Stimulated activated CD8-positive, alpha-beta memory T cell treated with anti-CD3 and anti-CD28 coated beads, Interleukin-7, amount 100 ng/mL, for 4 hours (primary cell): ENCODE measurements at places on chromosomes 13 and 19.

- DNase-seq = no peak
These were observed 6.3 kb upstream of the MRPS31 start for GRCh38 chr13:40777166-40777808.

DNA sequence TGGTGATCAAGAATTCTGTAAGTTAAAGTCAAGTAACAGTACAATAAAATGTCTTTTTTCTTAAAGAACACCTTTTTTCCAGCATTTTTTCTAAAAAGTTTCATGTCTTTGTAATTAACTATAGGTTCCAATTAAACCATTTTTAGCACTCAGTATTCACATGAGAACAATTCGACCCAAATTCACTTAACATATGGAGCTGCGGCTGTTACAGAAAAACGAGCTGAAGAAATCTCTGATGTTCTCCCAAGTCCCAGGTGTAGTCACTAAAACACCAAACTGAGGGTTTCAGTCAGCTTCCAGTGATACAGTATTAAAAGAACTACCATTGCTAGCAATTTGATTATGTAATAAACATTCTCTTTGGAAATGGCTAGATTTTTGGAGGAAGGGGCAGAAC, 117.6 kb downstream of the TNFSF13B start:
- no peak for DNase-seq

DNA sequence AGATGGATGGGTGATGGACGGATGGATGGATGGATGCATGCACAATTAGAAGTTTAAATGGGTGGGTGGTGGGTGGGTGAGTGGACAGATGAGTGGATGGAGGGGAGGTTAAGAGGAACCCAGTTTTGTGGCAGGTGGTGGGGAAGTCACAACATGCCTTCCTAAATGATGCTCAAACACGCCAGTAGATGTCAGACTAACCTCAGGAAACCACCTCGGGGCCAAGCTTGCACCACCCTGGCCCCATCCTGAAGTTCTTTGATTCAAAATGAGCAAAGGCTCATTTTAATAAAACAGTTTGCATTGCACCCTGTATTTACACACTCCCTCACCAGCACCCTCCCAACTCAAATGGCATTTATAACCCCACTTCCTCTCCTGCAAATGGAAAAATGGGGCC, 91.4 kb upstream of the CACNA1A start:
- peak; percentile 7 for DNase-seq

- DNase-seq = no peak
These were observed 9.7 kb upstream of the SPACA4 start for GRCh38 chr19:48596679-48597465.

DNA sequence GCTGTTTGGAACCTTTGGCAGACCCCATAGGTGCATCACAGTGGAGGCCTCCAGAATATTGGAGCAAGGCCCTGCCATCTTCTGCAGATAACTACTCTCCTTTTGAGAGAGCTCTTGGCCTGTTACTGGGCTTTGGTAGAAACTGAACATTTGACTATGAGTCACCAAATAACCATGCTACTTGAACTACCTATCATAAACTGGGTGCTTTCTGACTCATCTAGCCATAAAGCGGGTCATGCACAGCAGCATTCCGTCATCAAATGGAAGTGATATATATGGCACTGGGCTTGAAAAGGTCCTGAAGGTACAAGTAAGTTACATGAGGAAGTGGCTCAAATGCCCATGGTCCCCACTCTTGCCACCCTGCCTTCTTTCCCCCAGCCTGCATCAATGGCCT, 782.5 kb upstream of the SLITRK6 start:
- DNase-seq = no peak

DNA sequence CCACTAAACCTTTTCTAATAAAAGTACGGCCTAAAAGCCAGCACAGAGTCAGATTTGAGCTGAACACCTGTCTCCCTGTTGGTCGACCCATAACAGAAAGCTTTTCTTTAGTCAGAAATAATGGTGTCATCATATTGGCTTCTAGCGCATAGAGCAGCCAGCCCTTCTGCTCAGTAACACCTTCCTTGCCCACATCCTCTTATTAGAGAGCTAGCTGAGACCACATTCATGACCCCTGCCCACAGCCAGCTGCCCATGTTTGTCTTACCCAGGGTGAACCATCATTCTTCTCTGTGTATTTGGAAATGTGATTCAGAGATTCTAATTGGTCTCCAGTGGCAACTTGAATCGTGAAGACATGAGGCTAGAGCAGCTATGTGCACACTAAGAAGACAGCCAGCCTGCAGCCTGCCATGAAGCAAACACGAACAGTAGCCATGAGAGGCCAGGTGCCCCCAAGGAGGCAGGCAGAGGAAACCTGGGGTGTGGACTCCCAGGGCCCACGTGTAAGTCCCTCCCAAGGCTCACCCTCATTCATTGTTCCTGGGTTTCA, 82.3 kb upstream of the PDCD5 start:
- DNase-seq = peak; percentile 8
